ENCODE measurements at places on chromosomes 12 and 14.

GRCh38 chr12:69425417-69425816 lies 44.8 kb upstream of the FRS2 start:
- no peak for DNase-seq

DNA sequence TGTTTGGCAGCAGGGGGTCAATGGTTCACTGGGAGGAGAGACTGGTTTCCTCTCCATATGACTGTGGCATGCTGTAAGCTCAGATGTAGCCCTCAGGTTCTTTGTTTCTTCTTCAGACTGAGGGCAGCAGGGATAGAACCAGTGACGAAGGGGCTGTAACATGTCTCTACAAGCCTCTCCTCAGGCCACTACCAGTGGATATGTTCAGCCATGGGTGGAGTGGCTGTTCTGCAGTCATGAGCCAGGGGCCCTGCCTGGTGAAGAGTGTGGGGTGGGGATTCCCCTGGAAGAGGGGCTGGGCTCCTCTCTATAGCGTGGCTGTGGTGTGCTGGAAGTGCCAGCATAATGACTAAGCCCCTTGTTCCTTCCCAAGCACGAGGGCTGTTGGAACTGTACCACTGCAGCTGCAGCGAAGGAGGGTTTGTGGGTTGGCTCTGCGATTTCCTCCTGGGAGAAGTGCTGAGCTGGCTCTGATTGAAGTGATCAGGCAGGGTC lies 55.8 kb downstream of the CMAS start:
- DNase-seq: peak; percentile 15

GRCh38 chr14:49092345-49092744 lies 493.8 kb downstream of the RPS29 start:
- DNase-seq: no peak

DNA sequence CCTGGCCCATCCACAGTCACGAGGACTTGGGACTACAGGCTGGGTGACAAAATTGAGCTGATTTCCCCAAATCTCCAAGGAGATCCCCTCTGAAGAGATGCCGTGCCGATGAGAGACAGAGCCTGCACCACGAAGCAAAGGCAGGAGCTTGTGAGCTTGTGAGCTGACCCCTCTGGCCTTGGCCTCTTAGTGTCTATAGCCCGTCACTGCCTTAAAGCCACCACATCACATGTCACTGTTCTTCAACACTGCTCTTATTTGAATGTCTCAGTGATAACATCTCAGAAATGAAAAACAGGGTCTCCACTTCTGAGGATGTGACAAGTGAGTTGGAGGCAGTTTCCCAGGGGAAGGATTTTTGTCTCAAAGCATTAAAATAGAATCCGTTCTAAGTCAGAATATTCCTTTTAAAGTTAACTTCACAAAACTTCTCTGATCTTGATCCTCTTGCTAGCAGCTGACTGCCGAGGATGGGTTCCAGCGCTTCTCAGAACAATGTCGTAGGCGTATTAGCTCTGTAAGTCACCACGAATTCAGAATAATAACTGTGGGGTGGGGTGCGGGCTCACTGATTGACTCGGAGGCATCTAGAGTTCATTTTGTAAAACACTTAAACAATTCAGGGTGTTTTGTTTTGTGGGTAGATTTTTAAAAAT lies 37.5 kb downstream of the CHST11 start:
- no peak for DNase-seq

DNA sequence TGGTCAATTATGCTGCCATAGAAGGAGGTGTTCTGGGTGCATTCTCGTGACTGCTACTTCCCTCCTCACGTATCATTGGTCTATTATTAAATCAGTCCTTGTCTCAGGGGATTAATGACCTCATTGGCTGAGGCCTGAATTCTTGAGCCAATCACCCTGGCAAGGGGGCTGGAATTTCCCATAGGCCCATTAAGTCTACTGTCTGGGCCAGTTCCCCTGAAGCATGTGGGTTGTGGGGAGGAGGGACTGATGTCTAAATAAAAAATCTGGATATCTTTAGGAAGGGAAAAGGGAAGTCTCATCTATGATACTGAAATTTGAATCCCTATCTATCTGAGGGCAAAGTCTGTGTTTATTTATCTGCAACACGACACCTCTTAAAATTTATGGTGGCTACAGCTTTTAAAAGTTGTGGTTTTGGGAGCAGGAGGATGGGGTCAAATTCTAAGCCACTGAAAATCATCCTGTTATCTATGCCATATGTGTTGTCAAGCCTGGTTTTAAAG lies 71.9 kb downstream of the DYRK2 start:
- DNase-seq: no peak

DNA sequence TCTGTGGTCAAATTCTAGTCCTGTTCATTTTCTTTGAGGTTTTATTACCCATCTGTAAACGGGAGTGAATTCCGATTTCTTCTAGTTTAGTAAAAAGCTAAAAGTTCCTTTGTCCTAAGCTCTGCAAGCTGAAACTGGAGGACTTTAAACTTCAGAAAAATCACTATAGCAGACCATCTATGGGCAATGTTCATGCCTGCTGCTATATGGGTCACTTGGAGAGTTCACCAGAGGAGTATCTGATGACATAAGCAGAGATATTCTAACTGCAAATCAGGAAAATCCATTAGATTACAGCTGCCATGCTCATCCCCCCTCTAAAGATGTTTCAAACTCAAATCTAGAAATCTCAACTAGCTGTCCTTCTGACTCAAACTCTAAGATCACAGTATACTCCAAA lies 193.0 kb upstream of the RTL1 start:
- DNase-seq: no peak

- no peak for DNase-seq
Measured at GRCh38 chr12:75137896-75138295, 71.7 kb downstream of the KCNC2 start.

GRCh38 chr12:69254046-69254445 lies 14.7 kb downstream of the CPSF6 start:
- no peak for DNase-seq

GRCh38 chr14:54010981-54011380 lies 54.4 kb upstream of the BMP4 start:
- no peak for DNase-seq

DNA sequence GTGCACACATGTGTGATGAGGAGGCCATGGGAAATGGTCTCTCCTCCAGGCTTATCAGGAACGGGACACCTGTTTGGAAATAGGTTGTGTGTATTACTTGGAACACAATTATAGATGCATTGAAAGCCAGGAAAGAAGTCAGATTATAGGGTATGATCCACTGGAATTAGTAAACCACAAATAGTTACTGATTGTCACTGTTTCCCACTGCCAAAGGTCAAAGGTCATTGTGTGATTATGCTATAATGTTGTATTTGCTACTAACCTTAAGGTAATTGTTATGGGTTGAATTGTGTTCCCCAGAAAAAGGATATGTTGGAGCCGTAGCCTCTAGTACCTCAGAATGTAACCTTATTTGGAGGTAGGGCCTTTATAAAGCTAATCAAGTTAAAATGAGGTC lies 129.9 kb upstream of the FBXO33 start:
- no peak for DNase-seq

DNA sequence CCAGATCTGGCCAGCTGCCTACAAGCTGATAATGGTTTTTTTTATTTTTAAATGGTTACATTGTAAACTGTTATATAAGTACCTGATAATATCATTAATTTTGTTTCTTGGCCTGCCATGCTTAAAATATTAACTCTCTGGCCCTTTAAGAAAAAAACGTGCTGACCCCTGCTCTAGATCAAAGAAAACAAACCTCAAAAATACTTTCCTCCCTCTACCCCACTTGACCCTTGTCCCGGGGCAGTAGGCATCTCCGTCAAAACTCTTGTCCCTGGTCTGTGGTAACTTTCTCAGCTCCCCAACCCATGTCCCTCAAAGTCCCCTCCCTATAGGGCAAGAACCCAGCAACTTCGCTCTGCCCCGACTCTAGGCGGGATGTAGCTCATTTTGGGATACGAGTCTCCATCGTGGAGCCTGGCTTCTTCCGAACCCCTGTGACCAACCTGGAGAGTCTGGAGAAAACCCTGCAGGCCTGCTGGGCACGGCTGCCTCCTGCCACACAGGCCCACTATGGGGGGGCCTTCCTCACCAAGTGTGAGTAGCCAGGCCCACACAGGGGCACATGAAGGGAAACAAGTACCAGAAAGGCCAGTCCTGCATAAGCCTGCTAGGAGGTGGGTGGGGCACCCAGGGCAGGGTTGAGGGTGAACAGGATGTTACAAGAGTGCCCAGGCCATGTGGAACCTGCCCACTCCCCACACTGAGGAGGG lies 3.5 kb downstream of the RDH5 start:
- no peak for DNase-seq

- DNase-seq: no peak
Measured at GRCh38 chr14:76669770-76670169, 91.5 kb upstream of the VASH1 start.

DNA sequence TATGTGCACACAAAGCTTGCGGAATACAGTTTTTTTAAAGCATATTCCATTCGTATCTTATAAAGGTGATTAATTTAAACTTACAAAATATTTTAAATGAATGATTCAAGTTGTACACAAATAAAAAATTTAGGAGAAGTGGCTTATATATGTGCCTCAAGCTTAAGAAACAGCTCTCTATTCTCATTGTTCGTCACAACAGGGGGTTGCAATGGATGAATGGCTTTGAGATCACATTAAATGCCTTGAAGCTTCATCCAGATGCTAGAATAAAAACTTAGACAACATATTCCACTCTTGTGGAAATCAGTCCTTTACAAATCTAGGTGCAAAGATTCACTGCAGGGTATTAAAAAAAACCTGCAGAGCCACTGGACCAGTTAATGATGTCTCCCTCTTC lies 303.9 kb upstream of the LRFN5 start:
- no peak for DNase-seq

DNA sequence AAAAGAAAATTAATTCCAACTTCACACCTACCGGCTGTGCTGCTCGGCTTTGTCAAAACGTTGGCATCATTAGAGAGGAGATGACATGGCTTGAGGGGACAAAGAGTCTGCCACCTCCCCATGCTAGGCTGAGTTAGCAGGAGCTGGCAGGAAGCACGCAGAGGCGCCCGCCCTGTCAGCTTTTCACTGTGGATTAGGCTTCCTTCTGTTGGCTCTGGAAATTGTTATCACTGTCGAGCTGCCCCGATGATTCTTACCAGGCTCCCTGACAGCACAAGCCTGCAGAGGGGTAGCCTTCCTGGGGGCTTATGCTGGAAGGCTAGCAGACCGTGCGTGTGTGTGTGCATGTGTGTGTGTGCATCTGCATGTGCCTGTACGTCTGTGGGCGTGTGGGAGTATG lies 490.9 kb upstream of the TBX3 start:
- no peak for DNase-seq

DNA sequence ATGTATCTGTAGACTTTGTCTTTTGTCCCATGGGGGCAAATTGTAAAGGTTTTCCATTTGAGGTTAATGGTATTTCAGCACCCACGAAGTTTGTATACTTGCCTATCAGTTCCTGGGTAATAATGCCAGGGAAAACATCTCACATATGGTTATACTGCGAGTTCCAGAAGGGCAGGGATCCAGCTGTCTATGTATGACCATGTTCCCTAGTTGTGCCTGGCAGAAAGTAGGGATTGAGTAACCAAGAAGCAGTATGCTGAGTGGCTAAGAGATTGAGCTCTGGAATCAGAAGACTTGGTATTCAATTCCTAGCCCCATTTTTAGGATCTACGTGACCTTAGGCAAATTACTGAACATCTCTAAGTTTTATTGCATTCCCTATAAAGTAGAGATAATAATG lies 173.2 kb upstream of the PWP1 start:
- DNase-seq: peak; percentile 31

DNA sequence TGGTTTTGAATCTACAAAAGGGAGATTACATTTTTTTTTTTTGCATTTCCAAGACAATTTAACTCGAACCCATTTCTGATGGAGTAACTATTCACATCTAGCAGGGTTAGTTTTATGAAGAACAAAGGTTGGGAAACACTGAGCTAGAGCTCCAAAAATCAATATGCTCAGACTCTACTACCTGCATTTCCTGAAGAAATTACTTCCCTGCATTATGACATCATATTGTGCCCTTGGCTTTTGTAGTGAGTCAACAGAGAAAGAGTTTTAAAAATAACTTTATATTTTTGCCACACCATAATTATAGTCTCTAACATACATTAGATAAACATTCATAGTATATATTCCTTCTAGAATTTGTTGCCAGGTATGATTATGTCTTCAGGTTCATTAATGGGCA lies 14.8 kb downstream of the GRIP1 start:
- no peak for DNase-seq

- DNase-seq: no peak
Measured at GRCh38 chr14:101774006-101774795, 12.7 kb downstream of the PPP2R5C start.

GRCh38 chr14:63470962-63471793 lies 72.0 kb downstream of the PPP2R5E start:
- DNase-seq: no peak

DNA sequence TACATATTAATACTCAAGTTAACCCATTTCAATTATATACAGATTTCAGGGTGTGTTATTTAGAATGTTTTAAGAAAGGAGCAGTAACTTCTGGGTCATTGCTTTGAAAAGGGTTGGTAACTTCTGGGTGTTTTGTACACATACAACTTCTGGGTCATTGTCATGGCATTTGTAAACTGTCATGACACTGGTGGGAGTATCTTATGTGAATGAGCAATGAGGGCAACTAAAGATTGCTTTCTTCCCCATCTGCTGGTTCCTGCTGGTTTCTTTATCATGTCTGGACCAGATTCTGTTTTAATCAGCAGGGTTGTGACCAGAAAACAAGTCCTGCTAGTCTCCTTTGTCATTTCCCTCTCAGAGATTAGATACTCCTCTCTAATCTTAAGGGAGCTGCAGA lies 713.3 kb downstream of the LRFN5 start:
- no peak for DNase-seq

DNA sequence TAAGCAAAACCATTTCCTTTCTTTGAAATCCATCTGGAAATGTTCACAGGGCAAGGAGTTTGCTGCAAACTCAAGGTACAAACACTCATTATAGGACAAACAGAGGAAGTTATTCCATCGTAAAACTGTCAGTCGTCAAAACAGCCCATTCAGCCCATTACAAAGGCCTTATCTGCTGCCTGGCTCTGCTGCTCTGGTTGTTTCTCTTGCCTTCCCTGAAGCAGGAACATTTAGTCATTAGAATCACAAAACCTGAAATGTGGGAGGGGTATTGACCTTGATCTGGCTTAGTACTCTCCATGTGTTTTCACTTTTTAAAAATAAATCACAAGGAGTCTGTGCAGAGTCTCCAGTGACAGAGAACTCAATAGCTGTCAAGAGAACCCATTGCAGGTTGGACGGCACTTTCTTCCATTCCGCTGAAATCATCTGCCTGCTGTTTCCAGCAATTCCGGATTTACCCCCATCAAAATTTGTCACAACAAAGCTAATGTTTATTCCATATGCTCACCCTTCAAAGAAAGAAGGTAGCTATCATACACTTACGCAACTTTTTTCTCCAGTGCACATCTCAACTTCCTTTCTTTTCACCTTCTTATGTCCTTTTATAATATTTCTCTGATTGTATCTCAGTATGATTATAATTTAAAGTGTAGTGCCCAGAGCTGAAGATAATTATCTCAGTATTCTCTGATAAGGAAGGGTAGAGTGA lies 24.6 kb upstream of the ITPR2 start:
- no peak for DNase-seq

- peak; percentile 29 for DNase-seq
Measured at GRCh38 chr12:96047229-96048211, 12.1 kb upstream of the LTA4H start.

Measured in tibial nerve (tissue), 4 donors.